ENCODE measurements at places on chromosomes 13 and 19. TPM values are rescaled to one million over a fixed set of nuclear protein-coding genes. Genes with fewer than 3 reads are reported as not detected.
A peak's percentile ranks its signal among the peaks of the same experiment; 100 is the strongest.

- DNase-seq = no peak
These were observed 91.7 kb downstream of the FAM216B start for GRCh38 chr13:42873081-42873480.

GRCh38 chr19:49231804-49232203 lies 74.2 kb downstream of the TRPM4 start:
- DNase-seq = no peak

The MUC16 gene
- polyA plus RNA-seq = not detected

The KIR2DL1 gene
- polyA plus RNA-seq = not detected

GRCh38 chr19:49807904-49808675 lies 5.0 kb downstream of the FUZ start:
- no peak for DNase-seq

GRCh38 chr19:3653865-3654513 lies 27.4 kb upstream of the CACTIN start:
- DNase-seq = no peak

The LAIR1 gene
- polyA plus RNA-seq = 6.7 TPM

- DNase-seq = no peak
These were observed 238.9 kb downstream of the ITGBL1 start for GRCh38 chr13:101691341-101691860.

DNA sequence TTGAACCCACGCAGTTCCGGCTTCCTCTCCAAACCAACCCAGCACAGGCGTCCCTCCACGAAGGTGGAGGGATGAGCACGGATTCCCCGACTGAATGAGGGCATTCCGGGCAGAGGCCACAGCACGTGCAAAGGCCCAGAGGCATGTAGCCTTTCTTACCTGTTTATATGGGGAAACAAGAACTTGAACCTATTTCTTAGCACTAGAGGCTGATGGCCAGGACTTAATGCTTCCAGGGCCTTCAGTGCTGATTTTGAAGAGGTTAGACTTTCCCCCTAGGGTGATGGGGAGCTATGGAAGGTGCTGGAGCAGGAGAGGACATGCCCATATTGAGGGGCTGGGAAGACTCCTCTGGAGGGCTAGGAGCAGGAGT lies 2.0 kb downstream of the MAST3 start:
- DNase-seq = no peak

- no peak for DNase-seq
These were observed 57.9 kb downstream of the SPACA7 start for GRCh38 chr13:112434032-112434431.

DNA sequence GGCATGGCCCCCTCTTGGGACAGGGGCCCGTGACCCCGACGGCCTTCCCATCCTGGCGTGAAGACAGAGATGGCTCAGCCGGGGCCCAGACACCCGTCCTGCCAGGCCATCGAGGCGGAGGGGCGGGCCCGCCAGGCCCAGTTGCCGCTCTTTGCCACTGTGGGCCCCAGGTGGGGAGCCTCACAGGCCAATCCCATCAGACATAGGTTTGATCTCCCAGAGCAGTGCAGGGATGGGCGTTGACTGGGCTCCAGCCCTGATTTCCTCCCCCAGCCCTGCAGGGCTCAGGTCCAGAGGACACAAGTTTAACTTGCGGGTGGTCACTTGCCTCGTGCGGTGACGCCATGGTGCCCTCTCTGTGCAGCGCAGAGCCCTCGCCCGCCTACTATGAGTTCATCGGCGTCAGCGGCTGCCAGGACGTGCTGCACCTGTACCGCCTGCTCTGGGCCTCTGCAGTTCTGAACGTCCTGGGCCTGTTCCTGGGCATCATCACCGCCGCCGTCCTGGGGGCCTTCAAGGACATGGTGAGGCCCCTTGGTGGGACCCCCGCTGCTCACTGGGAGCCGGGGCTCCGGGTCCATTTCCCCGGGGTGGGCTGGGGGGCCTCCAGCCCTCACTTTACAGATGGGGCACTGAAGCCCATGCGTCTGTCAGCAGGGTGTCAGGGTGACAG lies 42.4 kb downstream of the TMEM255B start:
- no peak for DNase-seq

- DNase-seq = no peak
These were observed 10.2 kb downstream of the CLN5 start for GRCh38 chr13:77001963-77002587.

GRCh38 chr19:43695985-43696704 lies 19.7 kb upstream of the IRGC start:
- no peak for DNase-seq

- DNase-seq = no peak
These were observed 43.3 kb downstream of the ATP11A start for GRCh38 chr13:112733112-112733511.

- DNase-seq = no peak
These were observed 294.0 kb upstream of the MIR17HG start for GRCh38 chr13:91053318-91054065.

The C3 gene
- 104 TPM for polyA plus RNA-seq

The CCNA1 gene
- 16.5 TPM for polyA plus RNA-seq

DNA sequence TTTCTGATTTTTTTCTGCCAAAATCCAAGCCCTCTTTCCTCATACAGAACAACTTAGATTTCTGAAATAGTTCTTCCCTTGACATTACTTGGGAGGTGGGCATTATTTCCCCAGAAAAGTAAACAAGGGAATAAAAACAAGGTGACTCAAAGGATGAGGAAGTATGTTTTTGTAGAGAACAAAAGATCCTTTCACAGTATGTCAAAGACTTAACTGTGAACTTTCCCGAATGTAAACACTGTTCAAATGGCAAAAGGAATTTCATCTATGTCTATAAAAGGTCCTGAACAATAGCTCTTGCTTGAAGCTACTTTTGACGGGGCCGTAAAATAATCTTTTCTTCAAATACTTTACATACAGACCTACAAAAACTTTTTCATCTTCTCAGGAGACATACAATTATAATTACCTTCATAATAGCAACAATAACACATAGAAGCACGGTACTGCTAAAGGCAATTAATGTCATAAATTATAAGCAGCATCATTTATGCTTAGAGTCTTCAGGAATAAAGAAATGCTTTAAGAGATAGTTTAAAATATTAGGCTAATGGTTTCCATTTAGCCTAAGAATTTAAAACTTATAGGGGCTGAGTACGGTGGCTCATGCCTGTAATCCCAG lies 191.1 kb downstream of the RGCC start:
- no peak for DNase-seq

DNA sequence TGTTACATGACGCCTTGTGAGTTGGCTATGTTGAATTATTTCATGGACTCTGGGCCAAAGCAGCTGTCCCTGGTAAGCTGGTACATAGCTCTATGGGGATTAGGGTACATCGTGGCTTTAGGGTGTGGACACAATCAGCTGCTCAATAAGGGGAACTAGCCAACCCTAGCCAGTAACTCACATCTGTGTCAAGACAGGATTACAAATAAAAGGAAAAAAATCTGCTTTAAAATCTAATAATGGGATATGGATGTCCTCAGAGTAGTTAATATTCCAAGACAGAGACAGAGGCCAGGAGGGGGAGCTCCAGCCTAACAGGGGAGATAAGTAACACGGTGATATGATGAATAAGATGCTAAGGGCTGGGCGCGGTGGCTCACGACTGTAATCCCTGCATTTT lies 21.1 kb upstream of the ZNF766 start:
- peak; percentile 28 for DNase-seq

- DNase-seq = no peak
These were observed 236.4 kb downstream of the ATP8A2 start for GRCh38 chr13:25608181-25608580.

The TEKTIP1 gene
- 9.6 TPM for polyA plus RNA-seq

- no peak for DNase-seq
These were observed at the start of gene PEAK3 for GRCh38 chr19:2282062-2282861. TSS of gene PEAK3 (minus strand) at chr19:2282175. CDS start at chr19:2280931, 1,244 bp downstream.

DNA sequence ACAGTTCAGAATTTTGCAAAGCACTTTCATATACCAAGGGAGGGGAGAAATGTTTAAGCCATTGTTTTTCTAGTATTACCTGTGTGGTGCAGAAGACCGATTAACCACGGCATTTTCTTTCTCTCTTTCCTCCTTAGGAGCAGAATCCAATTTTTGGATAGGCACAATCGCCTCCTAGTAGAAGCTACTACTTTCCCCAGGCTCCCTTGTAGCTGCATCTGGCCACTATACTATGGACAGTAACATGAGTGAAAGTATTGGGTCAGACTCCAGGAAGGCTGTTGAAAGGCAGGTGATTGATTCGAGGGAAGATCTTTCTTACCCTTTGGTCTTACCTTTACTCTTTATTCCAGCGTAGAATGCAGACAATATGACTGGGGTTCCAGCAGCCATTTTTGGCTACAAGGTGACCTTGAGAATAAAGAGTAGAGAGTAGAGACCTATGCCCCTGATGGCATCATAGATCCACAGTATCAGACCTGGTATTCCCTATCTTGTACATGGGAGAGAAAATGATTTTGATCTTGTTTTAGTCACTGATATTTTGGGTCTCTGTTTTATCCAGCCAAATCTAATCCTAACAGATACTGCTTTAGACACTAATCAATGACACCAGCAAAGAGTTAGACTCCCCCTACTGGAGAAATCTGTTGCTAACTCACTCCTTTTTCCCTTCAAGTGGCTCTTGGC lies 77.0 kb downstream of the LRRC63 start:
- peak; percentile 35 for DNase-seq

DNA sequence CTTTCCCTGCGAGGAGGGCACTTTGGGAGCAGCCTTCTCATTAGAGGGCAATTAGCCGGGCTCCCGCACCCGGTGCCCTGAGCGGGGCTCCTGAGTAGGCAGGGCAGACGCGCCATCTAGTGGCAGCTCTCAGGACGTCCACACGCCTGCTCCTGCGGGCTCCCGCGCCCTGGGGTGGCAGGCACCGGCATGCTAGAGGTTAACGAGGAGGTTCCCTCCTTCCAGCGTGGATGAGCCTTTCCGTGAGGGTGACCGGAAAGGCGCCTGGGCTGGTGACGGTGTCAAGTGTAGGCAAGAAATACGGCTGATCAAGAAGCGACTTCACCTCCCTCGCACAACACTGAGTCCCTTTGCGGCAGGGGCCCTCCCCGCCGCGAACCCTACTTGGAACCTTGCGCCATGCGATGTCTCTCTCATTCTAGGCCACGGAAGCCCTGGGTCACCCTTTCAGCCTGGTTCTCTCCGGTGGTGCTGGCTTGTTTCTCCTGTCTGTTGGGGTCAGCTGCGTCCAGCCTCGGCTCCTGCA lies 67.7 kb downstream of the ALOX5AP start:
- DNase-seq = peak; percentile 55

- no peak for DNase-seq
These were observed 348.0 kb downstream of the TEX29 start for GRCh38 chr13:111668451-111668850.

The POU2F2 gene
- 20.6 TPM for polyA plus RNA-seq

DNA sequence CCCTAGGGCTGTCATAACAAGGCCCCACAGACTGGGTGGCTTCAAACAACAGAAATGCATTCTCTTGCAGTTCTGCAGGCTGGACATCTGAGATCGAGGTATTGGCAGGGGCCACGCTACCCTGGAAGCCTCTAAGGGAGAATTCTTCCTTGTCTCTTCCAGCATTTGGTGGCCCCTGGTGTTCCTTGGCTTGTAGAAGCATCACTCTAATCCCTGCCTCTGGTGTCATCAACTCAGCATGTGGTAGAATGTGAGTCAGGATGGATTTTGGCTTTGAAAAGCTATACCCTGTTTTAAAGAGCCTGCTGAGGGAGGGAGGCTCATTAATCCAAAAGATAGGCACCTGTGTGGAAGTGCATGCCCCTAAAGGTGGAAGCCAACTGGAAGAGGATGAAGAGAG lies 7.9 kb upstream of the GGACT start:
- DNase-seq = no peak

GRCh38 chr19:15239337-15239949 lies 7.2 kb upstream of the EPHX3 start:
- DNase-seq = no peak

DNA sequence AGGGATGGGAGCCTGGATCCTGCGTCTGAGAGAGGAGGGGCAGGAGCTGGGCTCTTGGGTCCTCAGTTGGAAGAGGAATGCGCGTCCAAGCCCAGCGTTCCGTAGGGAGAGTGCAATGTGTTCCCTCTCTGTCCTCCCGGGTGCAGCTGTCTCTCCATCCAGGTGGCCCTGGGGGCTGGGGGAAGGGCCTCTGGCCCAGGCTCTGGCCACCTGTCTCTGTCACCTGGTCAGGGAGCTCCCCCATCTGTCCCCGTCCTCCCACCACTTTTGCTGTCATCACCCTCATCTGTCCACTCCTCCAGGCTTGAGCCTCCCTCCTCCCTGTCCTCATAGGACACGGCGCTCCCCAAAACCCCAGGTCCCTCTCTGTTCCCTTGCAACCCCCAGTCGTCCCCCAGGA lies 3.7 kb upstream of the SBK2 start:
- DNase-seq = no peak

The ZNF571 gene
- 11.7 TPM for polyA plus RNA-seq

The UNC13A gene
- 47.3 TPM for polyA plus RNA-seq

GRCh38 chr13:109785141-109785891 lies 1.1 kb downstream of the IRS2 start:
- DNase-seq = no peak

DNA sequence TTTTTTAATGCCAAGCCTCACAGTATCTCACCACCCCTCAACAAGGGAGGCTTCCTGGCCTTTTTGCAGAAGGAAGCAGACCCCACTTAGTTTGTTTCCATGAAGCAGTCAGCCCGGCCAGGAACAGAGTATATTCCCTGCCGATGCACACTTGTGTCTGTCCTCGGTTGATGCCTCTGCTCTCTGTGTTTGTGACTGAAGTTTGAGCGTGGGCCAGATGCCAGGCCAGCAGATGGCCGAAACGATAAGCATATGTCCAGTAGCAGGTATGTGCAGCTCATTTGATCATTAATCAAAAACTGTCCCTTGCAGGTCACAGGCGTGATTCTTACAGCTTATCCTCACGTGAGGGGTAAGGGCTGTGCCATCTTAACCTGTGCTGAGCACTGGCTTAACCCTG lies 144.0 kb downstream of the IRS2 start:
- no peak for DNase-seq

- peak; percentile 78 for DNase-seq
These were observed 146.9 kb upstream of the SOX21 start for GRCh38 chr13:94859278-94859691.

- no peak for DNase-seq
These were observed 5.1 kb downstream of the ZNF784 start for GRCh38 chr19:55619286-55619685.

- no peak for DNase-seq
These were observed 18.7 kb upstream of the ZNF888 start for GRCh38 chr19:52941941-52942385.
